ENCODE measurements at places on chromosomes 2 and 18.

DNA sequence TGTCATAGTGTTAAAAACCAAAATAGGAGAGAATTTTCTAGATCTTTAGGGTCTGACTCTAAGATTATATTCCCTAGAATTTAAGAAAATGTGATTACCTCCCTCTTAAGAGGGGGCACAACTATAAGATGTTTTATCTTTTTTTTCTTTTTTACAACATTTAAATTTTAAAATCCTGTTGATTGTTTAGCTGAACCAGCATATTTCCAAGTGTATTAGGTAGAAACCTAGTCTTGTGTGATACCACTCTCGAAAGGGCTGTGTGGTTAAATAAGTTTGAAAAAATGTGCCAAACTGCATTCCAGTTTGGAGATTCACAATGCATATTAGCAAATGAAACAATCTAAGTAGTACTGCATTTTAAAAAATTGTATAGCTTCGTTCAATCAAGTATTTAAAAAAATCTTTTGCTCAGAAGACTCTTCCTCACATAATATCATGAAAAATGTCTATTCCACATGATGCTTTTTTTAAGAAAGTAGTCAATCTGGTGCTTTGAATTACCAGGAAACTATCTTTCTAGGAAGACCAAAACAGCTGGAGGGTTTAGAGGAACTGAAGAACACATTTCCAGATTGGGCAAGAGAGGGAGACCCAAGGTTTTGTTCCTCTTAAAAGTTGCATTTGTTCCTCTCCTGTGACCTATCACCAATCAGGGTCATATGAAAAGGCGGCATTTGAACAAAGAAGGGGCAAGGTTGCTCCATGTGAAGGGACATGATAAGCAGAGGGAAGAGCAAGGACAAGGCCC, 98.8 kb downstream of the DPP4 start:
- no peak for DNase-seq

GRCh38 chr2:57622009-57622408, 424.6 kb upstream of the VRK2 start:
- DNase-seq, result no peak

GRCh38 chr2:203404996-203405395, 76.8 kb downstream of the ABI2 start:
- no peak for DNase-seq

DNA sequence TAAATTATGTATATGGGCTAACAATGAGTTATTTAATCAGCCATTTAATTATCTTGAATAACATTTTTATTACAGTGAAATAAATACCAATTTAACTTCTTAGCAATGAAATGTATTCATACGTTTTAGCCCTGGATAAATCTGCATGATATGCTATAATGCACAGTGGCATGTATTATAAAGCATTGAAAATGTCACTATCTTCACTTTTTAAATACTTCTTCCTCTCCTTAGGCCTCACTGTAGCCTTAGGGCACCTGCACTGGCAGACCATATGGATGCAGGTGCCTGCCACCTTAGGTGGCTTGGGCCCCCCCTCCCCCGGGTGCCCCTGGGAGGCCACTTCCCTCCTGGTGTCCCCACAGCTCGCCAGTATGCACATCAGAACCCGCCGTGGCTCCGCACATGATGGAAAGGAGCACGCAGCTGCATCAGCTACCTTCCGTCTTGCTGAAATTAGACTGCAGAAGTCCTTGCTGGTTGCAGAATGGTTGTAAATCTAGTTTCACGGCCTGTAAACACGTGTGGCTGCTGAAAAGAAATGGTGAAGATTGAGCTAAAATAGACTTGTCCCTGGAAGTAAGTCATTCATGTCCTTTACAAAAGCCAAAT, 56.7 kb downstream of the ADI1 start:
- DNase-seq, result no peak

DNA sequence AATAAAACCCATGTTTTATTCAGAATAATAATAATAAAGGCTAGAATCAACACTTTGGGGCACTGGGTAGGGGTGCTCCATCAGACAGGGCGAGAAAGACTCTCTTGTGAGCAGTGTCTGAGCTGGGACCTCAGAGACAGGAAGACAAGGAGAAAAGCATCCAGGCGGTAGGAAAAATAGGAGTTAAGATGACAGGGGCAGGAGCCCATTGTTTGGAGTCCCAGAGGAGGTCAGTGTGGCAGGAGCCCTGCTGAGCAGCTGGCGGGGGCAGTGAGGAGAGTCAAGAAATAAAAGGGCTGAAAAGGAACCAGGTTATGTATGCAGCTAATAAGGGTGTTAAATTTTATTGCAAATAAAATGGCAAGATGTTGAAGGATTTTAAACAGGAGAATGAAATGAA, 457.4 kb downstream of the FBXO15 start:
- DNase-seq, result no peak

DNA sequence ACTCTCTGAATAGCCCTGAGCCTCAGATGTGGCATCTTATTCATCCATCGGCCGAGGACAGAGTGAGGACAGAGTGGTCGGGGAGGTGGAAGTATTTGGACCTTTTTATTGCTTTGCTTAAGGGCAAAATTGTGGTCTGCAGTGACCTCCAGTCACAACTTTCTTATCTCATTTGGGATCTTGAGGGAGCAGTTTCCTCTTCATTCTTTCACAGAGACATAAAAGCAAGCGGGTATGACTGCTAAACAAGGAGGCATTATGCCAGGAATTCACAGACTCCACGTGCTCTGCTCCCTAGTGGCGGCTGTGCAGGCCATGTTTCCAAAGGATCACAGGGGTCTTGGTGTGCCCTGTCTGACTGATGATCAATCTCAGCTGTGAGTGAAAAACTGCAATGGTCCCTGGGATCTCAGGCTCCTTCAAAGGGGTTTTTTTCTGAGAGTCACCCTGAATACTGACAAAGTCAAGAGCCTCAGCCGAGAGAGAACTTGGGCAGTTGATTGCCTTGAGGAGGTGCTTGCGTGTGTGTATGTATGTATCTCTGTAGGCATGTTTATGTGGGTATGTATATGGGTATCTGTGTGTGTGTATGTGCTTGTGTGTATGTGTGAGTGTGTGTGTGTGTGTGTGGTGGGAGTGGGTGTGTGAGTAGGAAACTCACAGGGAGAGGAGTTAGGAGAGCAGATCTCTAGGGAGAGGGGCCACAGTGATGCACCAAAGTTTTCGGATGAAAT, 47.7 kb downstream of the RAPGEF4 start:
- no peak for DNase-seq

DNA sequence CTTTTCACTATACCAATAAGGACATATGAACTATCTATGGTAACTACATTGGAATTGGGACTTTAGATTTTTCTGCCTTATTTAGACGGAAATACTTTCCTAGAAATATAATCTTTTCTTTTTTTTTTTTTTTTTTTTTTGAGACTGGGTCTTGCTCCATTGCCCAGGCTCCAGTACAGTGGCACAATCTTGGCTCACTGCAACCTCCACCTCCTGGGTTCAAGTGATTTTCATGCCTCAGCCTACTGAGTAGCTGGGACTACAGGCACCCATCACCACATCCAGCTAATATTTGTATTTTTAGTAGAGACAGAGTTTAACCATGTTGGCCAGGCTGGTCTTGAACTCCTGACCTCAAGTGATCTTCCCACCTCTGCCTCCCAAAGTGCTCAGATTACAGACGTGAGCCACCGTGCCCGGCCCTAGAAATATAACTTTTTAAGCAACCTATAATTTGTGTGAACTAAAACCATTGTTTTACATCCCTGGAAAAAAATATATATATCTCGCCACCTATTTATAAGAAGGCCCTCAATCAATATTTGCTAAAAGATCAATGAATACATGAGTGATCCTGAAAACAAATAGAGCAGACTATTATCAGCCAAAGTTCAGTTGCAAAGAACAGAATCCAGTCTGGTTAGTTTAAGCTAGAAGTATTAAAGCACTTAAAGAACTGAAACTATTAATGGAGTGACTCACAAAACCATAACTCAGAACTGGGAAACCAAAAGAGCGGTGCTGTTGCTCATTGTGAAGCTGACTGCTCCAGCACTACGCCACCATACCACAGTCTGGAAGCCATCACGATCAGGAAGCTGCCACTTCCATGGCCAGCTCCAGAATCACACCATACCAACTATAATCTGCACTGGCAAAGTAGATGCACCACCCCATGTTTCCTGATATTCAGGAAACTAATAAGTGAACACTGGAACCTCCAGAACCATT, 8.4 kb upstream of the HNRNPLL start:
- no peak for DNase-seq

- DNase-seq, result no peak
Observed at GRCh38 chr2:74902281-74902860, 56.1 kb upstream of the POLE4 start.

- DNase-seq, result peak; percentile 26
Observed at GRCh38 chr18:74775239-74775638, 177.6 kb downstream of the ZNF407 start.

DNA sequence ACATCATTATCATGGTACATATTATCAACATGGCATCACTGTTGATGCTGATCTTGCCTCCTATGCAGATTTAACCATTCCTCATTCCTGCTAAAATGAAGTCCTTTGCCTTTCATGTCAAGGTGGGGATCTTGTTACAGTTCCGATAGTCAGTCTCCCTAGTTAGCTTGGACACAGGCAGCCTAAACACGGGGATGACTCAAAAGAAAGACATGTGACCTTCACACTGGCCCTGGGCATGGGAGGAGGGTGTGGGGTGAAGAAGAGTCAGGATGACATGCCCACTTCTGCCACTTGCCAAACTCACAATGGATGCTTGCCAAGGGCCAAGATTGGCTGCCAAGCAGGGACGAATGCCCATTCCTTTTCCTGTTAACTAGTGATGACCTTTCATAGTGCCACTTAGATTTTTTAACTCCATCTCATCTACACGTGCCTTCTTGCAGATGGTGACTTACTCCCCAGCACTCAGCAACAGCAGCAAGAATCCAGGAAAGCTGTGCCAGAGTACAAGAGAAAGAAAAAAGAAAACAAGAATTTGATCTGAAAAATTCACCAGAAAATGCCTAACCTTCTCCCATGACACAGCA, 13.9 kb upstream of the SLC1A4 start:
- peak; percentile 66 for DNase-seq

- no peak for DNase-seq
Observed at GRCh38 chr2:108554528-108554927, 20.3 kb downstream of the LIMS1 start.

DNA sequence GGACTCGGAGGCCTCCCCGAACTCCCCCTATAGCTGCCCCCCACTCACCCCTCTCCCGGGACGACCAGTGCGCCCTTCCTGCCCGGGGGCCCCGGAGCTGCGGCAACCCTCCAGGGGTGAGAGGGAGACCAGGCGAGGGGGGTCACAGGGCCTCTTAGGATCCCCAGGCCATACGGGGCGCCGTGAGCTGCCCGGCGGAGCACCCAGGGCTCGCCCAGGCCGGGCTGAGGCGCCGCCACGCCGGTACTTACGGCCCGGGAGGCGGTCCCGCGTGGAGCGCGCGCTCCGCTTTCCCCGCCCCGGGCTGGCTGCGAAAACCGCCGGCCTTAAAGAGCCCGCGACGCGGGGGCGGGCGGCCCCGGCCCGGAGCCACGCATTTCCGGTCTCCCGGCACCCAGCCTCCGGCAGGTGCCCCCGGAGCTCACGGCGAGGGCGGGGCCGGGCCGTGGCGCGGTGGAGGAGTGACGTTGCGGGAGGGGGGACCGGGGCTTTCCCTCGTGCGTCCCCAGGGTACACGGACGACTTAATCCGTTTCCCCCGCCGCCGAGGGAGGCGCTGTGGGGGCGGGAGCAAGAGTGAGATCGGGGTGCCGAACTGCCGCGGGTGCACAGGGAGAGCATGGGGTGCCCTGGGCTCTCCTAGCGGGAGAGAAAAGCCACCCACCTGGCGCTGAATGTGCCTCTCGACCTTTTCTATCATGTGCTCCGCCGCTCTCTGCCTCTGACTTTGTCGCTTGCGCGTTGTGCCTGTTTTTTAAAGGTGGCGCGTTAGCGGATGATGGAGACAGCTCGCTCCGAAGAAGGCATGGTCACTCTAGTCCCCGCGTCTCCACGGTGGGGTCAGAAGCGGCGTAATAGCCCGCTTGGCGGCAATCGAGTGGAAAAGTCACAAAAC, at the start of gene METTL21A:
Gene METTL21A (minus strand): TSS at position 381 of the 894 bp plus-strand sequence. CDS start 1,019 bp downstream, outside the sequence.
- DNase-seq, result peak; percentile 95

GRCh38 chr2:241619597-241620418, 17.1 kb downstream of the THAP4 start:
- no peak for DNase-seq

- DNase-seq, result no peak
Observed at GRCh38 chr2:43379494-43379893, 153.1 kb upstream of the ZFP36L2 start.

- no peak for DNase-seq
Observed at GRCh38 chr2:133346654-133347053, 221.6 kb downstream of the NCKAP5 start.

GRCh38 chr2:45938649-45939511, 287.4 kb downstream of the PRKCE start:
- peak; percentile 93 for DNase-seq

GRCh38 chr2:241898463-241899270, 29.1 kb downstream of the RTP5 start:
- DNase-seq, result no peak

- DNase-seq, result no peak
Observed at GRCh38 chr2:66803726-66804125, 368.8 kb downstream of the MEIS1 start.

- no peak for DNase-seq
Observed at GRCh38 chr18:79453816-79454735, 58.3 kb downstream of the NFATC1 start.

- no peak for DNase-seq
Observed at GRCh38 chr2:29844713-29845326, 76.6 kb downstream of the ALK start.

GRCh38 chr2:130851624-130852382, 15.1 kb downstream of the ARHGEF4 start:
- no peak for DNase-seq

- DNase-seq, result no peak
Observed at GRCh38 chr2:1656326-1656960, 87.9 kb downstream of the PXDN start.

GRCh38 chr2:112255875-112256274, 1.0 kb upstream of the ZC3H8 start:
- no peak for DNase-seq

GRCh38 chr2:240579071-240579762, 7.3 kb upstream of the CAPN10 start:
- no peak for DNase-seq

DNA sequence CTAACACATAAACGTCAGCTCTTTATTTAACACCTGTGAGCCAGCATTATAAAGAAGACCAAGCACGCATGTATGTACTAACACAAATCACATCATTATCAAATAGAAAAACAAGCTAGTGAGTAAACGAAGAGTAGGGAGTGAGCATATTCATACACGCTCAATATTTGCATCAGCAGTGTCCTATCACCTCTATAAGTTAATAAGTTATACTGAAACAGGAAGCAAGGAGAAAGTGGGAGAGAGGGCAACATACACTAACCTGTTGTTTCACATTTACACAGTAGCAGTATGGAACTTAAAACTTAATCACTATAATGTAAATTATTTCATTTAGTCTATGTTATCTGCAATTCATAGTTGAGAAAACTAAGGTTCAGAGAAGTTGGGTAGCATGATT, 321.5 kb upstream of the TANK start:
- no peak for DNase-seq
